ENCODE measurements at places on chromosomes 7 and 10.

DNA sequence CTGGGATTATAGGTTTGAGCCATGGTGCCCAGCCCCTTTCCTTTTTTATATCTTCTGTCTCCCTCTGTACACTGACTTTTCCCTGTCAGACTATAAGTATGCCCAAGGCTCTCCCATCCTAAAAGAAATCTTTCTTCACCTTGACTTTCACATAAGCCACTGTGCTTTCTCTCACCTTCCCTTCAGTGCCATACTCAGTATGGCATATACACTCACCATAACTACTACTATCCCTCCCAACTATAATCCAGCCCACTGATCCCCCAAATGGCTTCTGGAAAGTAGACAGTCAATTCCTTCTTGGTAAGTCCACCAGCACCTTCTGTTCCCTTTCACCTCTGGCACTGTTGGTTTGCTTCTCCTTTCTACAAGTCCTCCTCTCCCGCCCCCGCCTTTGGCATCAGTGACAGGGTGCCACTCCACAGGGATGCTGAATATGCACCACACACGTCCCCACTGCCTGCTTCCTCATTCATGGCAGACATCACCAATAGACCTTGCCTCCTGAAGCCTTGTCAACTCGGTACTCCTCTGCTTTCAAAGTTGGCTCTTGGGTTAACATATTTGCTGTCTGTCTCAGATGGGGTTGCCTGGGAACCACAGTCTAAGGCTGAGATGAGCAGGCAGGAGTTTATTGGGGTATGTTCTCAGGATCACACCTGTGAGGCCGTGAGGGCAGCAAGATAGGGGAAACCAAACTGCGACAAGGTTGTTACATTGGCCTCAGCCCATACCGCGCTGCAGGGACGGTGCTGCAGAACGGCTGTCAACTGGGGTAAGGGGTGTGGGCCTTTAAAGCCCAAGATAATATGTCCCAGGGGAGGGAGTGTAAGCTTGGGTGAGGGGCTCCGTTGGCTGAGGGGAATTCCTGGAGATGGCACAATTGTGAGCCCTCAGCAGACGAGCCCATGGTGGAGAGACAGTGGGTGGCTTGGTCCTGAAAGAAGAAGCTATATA, 7.2 kb upstream of the PSAP start:
- peak; percentile 93 for DNase-seq

- peak; percentile 42 for DNase-seq
Measured at GRCh38 chr7:32347244-32347828, 142.8 kb downstream of the LSM5 start.

- DNase-seq: no peak
Measured at GRCh38 chr7:130147710-130148325, 57.4 kb downstream of the TMEM209 start.

- no peak for DNase-seq
Measured at GRCh38 chr10:130725474-130725970, 586.0 kb downstream of the TCERG1L start.

DNA sequence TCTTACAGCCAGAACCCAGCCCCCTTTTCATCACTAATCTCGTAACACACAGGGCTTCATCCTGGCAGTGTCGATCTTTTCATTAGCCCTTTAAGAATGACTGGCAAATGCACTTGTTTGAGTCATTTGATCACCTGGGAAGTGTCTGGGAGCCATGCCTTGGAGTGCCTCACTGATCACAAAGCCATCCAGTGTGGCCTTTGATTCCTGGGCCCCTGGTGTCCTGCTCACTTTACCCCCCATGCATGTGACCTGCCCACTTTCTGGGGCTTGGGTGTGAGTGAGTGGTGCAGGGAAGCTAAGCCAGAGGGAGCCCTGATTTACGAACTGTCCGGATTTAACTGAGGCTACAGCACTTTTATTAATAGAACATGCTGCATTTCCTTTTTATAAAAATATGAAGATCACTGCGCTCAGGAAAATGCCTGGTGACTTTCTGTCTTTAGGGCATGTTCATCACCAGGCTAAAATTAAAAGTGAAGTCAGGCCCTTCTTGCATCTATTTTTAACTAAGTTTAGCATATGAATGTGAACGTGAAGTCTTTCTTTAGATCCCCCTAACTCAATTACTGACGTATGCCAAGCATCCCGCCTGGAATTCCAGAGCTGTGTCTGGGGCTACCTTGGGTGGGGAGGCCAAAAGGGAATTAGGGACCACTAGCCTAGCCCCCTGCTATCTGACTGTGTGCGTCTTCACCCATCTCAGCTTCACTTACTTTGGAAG, 23.6 kb downstream of the RBM20 start:
- no peak for DNase-seq

DNA sequence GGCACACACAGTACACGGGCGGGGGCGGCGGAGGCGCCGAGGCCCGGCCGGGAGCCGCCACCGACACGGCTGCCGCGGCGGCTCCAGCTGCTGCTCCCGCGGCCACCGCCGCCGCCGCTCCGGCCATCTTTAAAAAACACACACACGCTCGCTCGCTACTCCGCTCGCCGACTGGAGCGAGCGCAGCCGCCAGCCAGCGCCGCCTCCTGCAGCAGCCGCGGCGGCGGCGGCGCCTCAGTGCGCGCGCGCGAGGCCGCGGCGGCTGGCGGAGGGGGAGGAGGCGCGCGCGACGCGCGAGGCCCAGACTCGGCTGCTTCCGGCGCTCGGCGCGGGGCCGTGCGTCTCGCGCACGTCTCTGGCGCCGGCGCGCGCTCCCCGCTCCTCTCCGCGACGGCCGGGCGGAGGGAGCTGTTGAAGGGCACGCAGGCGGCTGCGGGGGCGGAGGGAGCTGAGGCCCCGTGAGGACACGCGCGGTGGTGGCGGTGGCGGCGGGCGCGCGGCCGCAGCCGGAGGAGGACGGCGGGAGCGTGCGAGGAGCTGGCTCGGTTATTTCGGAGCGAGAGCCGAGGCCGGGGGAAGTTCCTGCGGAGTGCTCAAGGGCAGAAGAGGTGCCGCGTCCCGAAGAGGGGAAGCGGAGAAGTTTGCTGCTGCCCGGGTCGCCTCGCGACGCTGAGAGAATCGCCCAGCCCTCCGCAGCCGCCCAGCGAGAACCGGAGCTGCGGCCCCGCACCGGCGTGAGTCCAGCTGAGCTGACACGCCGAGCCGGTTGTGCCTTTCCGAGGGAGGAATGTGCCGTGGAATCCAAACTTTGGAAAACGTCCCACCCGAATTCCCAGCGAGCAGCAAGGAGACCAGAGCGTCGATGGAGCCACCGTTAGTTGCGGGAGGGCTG, at the start of gene KDM7A:
Gene KDM7A (minus strand): TSS at position 173 of the 892 bp plus-strand sequence. CDS start 46 bp downstream, at position 127.
- peak; percentile 100 for DNase-seq

- DNase-seq: no peak
Measured at GRCh38 chr10:3123571-3124411, 48.8 kb downstream of the PITRM1 start.

GRCh38 chr10:60967854-60968484, 24.0 kb upstream of the RHOBTB1 start:
- no peak for DNase-seq

- no peak for DNase-seq
Measured at GRCh38 chr7:21642422-21642821, 99.6 kb downstream of the DNAH11 start.

DNA sequence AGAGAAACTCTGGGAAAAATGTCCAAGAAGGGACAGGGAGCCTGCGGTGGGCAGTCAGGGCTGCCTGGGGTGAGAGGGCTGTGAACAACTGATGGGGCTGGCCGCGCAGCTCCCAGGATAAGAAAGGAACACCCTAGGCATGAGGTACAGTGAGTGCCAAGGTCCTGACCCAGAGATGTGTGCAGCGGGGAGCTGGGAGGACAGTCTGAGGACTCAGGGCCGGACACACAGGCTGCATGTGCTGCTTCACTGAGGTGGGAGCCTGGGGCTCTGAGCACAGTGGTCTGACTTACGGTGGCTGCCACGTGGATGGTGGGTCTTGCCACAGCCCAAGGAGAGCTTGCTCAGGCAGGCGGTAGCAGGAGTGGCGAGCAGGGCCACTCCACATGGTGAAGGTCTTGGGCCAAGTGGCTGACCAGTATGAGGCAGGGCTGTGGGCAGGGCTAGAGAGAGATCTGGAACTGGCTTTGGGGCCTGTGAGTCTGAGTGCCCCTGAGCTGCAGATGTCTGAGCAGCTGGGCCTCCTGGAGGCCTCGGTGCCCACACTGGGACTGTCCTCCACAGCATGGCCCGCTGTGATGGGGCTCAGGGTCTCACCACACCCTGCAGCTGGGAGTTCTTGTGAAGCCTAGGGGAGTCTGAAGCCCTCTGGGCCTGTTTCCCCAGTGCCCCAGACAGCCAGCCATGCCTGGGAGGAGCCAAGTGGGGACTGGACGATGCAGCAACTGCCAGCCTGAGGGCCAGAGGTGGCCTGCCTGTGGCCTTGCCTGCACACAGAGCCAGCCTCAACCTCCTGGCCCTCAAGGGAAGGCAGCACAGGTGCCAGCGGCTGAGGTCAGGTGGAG, 60.3 kb downstream of the RASGEF1A start:
- DNase-seq: no peak

- peak; percentile 30 for DNase-seq
Measured at GRCh38 chr10:77637532-77638320, at the start of gene KCNMA1. Gene KCNMA1 (minus strand): TSS chr10:77637808.
